ENCODE measurements at places on chromosomes 5 and 9.

- no peak for DNase-seq
These were observed 89.6 kb downstream of the EFNA5 start for GRCh38 chr5:107580889-107581820.

DNA sequence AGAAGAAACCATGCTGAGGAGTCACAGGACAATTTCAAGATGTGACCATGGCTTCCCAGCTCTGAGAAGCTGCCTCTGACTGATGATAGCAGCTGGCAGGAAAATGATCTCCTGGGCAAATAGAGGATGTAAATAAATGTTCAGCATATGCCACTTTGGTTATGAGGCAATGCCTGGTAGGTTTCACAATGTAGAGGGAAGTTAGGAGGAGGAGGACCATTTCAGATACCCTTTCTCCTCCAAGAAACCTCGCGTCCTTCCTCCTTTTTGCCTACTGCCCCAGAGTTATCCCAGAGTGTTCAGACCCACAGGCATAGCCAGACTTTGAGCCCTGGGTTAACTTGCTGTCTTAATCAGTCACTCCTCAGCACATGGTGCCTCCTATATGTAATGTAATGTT, 541.6 kb upstream of the DAP start:
- DNase-seq: no peak

GRCh38 chr9:110426052-110426709, 88.5 kb upstream of the TXNDC8 start:
- DNase-seq: no peak

DNA sequence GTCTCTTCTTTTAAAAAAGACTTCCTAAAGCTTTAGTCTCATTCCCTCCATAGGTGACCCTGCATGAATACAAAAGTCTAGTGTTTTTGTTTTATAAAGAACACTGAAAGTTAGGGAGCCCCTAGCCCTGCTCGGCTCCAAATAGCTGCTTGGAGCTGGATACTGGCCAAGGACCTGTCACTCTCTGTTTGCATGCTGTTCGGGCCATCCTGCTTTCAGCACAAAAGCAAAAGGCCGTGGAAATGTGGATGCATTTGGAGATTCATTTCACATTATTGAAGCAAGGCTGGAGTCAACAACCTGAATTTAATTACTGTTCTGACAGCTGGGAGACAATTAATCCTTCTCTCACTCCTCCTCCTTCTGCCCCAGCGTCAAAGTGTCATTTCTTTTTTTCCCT, 151.7 kb upstream of the NMUR2 start:
- DNase-seq: no peak

- DNase-seq: no peak
These were observed 42.2 kb upstream of the RNF130 start for GRCh38 chr5:180113660-180114303.

DNA sequence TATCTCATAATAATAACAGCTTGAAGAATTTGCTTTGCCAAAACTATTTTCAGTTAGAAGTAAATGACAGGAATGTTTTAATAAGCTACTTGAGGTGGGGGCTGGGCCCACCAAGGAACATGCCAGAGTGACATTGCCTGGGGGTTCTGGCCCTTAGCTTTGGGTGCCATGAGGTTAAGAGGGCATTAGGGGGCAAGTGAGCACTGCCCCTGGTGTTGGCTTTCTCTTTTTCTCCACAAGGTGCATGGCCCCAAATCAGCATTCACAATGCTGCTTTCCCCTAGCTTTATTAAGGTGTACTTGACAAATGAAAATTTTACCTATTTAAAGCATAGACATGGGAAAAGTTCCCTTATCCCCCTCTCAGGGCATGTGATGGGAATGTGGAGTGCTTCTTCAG, 305.4 kb downstream of the TENT4A start:
- DNase-seq: no peak

DNA sequence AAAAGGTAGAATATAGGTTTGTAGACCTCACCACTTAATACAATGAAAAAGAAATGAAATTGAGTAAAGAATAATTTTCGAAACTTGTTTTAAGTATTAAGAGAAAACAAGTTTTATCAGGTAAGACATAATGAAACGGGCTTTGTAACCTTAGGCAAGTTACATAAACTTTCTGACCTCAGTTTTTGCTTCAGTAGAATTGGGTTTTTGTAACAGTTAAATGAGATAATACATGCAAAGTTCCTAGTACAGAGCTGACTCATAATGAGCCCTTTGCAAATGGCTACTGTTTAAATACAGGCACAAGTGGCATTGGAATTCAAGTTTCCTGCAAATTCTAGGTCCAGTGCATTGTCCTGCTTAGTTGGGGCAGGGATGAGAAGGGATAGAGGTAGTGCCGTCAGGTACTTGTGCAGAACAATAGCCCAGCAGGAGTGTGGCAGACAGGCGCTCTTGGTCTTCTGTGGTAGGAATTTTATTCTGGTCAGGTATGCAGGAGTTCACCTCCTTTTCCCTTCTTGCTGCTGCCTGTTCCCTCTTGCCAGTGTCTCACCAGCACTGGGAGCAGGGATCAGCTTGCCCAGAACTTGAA, 203.8 kb downstream of the PBX3 start:
- DNase-seq: no peak

- peak; percentile 1 for DNase-seq
These were observed 87.4 kb downstream of the THBS4 start for GRCh38 chr5:80122579-80122978.

DNA sequence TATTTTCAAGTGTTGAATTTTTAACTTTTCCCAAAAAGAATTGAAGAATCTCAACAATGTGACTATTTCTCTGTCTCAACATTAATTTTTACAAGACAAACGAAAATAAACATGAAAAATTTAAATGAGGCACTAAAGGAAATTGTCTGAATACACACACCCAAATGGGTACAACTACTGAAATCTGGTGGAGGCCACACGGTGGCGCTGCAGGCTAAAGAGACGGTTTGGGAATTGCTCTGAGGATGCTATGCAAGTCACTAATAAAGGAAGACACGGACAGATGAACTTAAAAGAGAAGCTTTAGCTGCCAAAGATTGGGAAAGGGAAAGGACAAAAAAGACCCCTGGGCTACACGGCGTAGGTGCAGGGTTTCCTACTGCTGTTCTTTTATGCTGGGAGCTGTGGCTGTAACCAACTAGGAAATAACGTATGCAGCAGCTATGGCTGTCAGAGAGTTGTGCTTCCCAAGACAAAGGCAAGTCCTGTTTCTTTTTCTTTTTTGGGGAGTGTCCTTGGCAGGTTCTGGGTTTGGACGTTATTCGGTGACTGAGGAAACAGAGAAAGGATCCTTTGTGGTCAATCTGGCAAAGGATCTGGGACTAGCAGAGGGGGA, at the start of gene PCDHB10:
Gene PCDHB10 (plus strand): TSS at position 244 of the 616 bp plus-strand sequence. CDS start 200 bp downstream, at position 444.
- no peak for DNase-seq

- DNase-seq: no peak
These were observed 39.4 kb downstream of the STRBP start for GRCh38 chr9:123228967-123229366.

GRCh38 chr5:144247131-144247530, 76.5 kb downstream of the KCTD16 start:
- DNase-seq: no peak

DNA sequence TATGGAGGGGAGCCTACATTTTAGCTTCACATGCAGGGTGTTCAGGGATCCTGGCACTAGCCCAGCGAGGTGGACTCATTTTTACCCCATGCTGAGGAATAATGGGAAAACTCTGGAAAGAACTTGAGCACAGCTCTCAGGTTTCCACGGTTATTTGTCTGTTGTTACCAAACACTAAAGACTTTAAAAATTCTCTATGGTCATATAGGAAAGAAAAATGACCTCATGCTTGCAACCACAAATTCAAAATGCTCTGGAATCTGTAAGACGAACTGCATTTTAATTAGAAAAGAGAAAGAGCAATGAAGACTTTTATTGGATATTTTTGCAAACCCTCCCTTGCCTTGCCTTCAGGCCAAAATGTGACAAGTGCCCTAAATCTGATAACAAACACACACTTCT, 606.9 kb downstream of the EBF1 start:
- peak; percentile 68 for DNase-seq

GRCh38 chr5:180975338-180975737, 13.3 kb upstream of the BTNL3 start:
- no peak for DNase-seq

DNA sequence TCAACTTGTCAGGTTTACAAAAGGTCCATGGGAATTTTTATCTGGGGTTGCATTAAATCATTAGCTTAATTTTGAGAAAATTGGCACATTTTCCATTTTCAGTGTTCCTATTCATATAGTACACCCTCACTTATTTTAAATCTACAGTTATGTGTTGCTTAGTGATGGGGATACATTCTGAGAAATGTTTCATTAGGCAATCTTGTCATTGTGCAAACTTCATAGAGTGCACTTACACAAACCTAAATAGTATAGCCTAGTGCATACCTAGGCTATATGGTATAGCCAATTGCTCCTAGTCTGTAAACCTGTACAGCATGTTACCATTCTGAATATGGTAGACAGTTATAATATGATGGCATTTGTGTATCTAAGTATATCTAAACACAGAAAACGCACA, 19.8 kb upstream of the FAM151B start:
- no peak for DNase-seq

DNA sequence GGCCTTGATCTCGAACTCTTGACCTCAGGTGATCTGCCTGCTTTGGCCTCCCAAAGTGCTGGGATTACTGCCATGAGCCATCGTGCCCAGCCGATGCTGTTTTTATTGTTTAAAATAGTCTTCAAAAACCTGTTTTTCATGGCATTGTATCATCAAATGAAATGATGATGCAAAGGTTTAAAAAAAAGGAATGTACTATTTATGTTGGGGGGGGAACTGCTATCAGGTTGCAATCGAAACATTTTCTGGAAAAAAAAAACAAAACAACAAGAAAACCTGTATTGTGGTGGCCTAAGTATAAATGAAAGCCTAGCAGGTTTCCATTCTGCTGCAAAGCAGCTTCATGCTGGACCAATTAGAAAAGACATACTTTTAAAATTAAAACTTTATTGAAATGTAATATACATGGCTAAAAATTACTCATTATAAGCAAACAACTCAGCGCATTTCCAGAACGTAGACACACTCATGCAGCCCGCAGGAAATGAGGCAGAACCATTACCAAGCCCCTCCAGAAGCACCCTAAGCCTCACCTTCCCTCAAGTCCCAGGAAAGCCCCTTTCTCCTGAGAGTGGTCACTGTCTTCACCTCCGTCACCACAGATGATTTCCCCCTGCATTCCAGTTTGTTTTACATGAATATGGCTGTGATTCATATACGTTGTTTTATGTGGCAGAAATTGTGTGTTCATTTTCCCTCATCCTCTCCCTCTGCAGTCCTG, 19.0 kb downstream of the GPR107 start:
- DNase-seq: no peak

DNA sequence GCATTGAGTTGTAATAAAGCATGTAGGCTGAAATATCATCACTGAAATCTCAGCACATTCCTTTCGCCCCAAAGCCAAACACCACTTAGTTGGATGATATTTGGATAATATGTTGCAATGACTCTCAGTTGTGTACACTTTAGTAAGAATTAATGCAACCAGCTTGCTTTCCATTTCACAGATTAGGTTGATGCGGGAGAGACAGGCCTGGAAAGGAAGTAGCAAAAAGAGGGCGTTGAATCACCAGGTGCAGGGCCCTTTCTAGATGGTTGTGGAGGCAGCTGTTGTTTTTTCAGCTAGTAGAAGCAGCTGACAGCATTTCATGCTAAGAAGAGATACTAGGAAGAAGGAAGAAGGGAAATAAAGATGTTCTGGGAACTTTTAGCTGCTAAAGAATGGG, 30.9 kb downstream of the DMRT3 start:
- no peak for DNase-seq

DNA sequence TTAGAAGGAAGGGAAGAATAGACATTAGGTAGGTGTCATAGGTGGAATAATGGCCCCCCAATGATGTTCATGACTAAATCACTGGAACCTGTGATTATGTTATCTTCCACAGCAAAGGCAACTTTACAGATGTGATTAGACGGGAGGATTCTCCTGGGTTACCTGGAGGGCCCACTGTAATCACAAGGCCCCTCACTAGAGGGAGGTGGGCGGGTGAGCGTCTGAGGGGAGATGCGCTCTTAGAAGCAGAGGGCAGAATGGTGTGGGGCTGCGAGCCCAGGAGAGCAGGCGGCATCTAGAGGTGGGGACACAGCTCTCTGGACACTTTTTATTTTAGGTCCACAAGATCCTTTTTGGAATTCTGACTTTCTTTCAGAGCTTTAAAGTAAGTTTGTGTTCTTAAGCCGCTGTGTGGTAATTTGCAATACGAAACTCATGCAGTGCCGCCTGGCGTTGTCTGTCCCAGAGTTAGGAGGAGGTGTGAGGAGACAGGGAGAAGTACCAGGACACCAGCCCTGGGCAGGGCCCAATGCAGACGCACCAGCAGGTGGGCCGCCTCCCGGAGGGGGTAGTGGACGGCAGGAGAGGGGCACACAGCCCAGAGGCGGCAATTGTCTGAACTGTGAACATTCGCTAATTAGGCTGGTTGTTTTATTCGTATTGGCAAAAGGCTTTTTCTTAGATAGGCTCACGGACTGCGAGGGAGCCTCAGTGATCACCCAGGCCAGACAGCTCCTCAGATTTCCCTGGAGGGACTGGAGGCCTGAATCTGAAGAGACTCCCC, 51.1 kb upstream of the FANCC start:
- no peak for DNase-seq

GRCh38 chr9:91131433-91131839, 230.3 kb downstream of the AUH start:
- DNase-seq: no peak

DNA sequence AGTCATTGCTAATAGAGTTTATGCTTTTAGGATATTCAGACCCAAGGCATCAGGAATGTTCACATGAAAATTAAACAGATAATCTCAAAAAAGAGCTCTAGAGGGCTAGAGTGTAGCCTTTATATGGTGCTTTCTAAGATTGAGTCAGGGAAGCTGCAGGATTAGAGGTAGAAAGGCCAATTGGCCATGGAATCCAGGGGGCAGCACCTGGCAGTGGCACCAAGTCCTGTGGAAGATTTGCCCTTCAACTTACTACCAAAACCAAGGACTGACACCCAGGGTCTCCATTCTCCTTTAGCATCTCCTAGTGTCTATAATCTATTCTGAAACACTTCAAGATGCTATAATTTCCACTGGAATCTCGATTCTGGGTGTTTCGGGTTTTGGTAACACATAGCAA, 112.4 kb downstream of the ACER2 start:
- DNase-seq: no peak

GRCh38 chr5:60943624-60944023, 1.2 kb downstream of the ERCC8 start:
- no peak for DNase-seq

DNA sequence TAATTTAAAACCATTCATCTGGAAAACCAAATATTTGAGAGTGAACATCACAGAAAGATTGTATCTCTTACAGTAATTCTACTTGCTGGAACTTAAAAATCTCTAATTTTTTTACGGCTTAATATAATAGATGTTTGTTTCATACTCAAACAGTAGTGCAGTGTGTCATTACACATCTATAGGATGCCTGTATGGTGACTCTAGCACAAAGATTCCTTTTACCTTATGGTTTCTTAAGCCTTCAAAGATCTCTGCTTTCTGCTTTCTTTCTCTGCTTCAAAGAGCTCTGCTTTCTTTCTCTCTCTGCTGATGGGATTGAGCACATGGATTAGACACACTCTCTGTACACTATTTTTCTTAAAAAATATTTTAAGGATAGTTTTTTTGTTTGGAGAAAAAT, 374.0 kb upstream of the CDH9 start:
- no peak for DNase-seq

- DNase-seq: peak; percentile 82
These were observed 688 bp downstream of the CNTLN start for GRCh38 chr9:17135295-17136160.

- no peak for DNase-seq
These were observed 74.8 kb upstream of the TGFBR1 start for GRCh38 chr9:99030092-99030511.
